Uterus (tissue), 4 donors: ENCODE measurements at places on chromosomes 16 and 17.

- no peak for DNase-seq
Measured at GRCh38 chr16:64381979-64382378, 739.9 kb downstream of the CDH11 start.

DNA sequence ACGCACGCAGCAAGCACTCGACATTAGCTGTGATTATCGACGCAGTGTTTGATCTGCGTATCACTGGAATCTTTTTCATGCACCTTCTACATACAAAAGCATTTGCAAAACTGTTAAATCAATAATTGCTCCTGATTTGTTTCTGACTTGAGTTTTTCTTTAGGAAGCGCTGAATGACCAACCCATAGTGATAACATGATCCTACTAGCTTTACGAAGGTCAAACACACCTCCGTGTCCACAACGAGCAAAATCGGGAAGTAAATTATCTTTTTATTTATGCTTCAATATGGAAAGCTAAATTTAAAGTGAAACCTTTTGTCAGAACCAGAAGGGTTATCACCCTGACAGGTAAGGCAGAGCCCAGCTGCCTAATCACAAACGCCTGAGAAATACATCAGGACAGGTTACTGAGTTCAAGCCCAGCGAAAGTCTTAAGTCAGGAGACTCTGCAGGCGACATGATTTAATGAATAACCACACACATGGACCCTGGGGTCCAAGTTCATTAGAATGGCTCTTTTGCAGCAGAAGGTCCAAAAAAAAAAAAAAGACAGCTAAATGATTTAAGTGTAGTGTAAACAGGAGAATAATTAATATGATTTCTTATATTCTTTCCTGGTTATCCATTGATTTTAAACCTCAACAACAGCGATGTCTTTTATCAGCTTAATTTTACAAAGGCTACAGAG is 104.2 kb downstream of the ADCY9 start:
- DNase-seq: no peak

DNA sequence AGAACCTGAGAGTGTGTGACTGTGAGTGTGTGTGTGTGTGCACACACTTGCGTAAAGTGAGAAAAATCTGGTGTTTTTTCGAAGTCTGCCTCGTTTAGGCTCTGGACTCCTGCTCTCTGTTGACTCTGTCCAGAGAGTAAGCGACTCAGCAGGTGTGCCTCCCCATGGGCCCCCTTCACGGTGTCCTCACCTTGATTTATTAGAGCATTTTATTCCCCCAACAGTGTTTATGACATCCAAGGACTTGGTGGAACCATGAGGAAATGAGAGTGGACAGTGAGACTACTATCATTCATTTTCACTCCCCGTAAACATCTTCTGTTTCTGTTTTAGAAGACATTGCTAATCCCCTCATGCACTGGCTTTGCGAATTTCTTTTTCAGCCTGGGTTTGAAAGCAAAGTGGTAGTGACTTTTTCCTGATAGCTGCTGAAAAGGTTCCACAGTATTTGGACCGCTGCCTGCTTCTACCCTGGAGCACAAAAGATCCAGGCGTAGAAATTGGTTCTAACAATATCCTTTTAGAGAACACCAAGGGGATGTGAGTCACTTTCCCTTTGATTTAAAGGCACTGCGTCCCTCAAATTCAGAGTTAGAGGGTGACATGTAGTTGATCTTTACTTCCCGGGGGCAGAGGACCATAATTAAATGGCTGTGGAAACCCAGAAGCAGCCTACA is 218.2 kb downstream of the WWOX start:
- no peak for DNase-seq

DNA sequence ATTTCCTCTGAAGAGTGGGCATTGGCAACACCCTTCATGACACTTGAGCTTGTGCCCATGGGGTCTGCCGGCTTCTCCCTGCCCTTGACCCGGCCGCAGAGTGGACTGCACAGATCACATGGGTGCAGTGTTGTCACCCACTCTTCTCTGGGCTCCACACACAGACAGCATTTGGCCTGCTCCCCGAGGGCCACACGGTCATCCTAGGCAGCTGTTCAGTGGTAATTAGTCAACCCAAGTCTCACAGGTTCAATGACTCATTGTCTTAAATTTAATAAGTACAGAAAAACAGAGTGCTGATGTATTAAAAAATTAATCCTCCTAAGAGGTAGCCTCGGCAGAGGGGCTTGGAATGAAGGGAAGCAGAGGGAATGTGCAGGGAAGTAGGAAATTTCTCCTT is 204.8 kb downstream of the MSI2 start:
- DNase-seq: no peak

DNA sequence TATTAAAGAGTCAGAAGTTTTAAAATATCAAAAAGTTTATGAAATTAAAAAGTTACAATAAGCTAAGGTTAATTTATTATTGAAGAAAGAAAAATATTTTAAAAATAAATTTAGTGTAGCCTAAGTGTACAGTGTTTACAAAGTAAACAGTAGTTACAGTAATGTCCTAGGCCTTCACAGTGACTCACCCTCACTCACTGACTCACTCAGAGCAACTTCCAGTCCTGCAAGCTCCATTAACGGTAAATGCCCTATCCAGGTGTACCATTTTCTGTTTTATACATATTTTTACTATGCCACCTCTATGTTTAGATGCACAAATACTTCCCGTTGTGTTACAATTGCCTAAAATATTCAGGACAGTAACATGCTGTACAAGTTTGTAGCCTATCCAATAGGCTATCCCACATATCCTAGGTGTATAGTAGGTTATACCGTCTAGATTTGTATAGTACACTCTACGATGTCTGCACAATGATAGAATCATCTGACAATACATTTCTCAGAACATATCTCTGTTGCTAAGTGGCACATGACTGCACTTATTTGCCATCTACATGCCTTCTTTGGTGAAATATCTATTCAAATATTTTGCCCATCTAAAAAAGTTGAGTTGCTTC is 67.2 kb upstream of the WSB1 start:
- DNase-seq: no peak

- DNase-seq: no peak
Measured at GRCh38 chr17:4318596-4318995, 47.9 kb downstream of the UBE2G1 start.

GRCh38 chr16:79411357-79411756 is 189.2 kb downstream of the MAF start:
- DNase-seq: no peak

- DNase-seq: peak; percentile 85
Measured at GRCh38 chr16:70692873-70693671, 7.2 kb upstream of the MTSS2 start.

DNA sequence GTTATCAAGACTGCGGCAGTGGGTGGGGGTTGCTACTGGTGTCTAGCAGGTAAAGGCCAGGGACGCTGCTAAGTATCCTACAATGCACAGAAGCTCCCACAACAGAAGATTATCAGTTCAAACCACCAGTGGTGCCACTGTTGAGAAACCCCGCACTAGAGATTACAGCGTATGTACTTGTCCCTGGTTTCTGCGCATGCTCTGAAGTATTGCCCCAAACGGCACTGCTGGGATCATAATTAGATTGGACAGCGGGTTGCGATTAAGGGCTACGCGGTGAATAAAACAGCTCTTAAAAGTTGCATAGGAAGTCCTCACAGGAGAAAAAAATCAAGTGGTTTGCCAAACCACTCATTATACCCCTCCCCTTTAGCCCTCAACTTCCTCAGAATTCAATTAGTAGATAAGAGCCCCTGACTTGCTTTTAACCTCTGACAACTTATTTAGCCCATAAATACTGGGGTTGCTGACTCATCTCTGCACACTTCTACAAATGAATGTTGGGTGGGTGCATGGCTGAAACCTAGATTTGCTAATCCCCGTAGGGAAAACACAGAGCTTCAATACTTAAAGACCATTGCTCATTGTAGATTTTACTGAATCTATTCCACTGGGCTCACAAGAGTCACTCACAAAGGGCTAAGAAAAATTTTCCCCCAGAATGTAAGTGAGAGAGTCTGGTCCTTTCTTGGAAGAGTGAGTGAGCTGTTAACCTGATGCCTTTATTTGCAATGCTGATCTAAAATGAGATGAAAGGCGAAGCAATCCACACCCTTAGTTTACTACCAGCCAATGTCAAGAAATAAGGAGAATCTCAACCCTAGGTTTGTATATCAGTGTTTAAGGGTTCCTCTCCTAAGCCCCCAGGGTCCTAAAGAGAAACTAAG is 91.8 kb downstream of the RGS9 start:
- no peak for DNase-seq

DNA sequence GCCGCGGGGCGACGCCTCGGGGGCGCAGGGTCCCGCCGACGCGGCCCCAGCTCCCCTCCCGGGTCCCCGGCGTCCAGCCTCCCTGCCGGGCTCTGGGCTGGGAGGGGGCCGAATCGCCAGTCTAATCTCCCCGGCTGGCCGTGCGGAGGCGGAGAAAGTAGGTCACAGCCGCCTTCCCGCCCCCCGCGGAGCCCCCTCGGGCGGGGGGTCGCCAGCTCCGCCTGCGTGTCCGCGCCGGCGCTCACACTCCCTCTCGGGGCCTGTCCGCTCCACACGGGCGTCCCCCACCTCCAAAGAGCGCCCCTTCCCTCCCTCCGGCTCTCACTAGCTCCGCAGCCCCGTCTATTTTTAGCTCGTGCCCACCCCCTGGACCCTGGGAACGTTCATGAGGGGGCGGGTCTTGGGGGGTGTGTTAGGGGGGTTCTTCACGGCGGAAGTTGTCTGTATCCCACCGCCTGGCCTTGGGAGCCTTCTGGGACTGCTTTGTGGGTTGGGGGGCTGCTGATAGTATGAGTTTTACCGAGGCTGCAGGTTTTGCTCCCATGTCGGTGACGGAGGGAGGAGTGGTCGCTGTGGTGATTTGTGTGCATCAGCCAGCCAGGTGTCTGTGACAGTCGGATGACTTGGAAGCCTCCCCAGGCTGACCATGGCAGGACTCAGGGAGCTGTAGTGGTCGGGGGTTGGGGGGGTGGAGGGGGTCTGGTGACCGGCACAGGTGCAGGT is 1.1 kb downstream of the ATP1B2 start:
- peak; percentile 45 for DNase-seq

DNA sequence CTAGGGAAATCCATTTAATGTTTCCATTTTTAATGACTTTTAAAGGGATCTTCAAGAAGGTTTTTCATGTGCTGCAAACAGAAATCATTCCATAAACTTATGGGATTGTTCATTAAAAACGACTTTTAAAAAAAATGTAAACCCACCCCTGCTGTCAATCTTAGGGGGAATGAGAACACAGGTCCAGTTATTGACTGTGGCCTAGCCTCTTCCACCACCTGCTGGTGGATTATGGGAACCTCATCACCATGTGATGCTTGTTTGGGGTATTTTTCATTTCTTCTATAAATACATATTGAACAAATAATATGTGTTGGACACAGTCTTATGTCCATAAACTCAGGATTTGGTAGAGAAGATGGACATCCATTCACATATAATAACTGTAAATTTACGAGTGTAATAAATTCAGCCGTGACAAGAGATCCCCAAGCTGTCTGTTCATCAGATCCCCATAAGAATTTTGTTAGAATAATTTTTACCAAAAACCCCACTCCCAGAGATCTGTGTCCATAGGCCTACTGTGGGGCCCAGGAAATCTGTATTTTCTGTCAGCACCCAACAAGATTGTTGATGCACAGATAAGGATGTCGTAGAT is 42.0 kb upstream of the TMC5 start:
- DNase-seq: peak; percentile 21

GRCh38 chr17:13120864-13121263 is 103.0 kb upstream of the ELAC2 start:
- DNase-seq: no peak

DNA sequence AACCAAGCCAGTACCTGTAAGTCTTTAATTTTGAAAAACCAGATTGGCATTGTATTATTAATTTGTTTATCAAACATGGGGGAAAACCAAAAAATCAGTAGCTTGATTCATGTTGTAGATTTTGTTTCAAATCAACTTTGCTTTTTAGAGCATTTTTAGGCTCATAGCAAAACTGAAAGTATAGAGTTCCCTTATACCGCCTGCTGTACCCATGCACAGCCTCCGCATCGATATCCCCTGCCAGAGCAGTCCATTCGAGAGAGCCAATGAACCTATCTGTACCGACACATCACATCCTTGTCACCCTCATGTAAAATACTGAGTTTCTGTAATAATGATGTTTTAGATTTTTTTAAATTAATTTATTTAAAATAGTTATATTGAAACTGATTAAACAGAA is 16.2 kb upstream of the MRC2 start:
- no peak for DNase-seq
